ENCODE measurements at places on chromosomes 1 and 21.

DNA sequence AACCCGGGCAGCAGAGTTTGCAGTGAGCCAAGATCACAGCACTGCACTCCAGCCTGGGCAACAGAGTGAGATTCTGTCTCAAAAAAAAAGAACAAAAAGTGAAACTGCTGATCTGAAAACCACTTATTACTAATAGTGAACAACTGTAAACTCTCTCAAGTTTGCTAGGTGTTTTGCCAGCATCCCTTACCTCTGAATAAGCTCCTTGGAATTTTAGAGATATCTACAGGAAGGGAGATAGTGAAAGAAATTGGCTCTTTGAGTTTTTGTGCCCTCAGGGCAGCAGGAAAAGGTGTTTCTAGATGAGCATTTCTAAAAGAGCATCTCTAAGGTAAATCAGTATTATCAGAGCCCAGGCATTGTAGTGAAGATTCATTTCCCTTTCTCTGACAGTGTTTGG, 27.1 kb downstream of the PARK7 start:
- DNase-seq: no peak

DNA sequence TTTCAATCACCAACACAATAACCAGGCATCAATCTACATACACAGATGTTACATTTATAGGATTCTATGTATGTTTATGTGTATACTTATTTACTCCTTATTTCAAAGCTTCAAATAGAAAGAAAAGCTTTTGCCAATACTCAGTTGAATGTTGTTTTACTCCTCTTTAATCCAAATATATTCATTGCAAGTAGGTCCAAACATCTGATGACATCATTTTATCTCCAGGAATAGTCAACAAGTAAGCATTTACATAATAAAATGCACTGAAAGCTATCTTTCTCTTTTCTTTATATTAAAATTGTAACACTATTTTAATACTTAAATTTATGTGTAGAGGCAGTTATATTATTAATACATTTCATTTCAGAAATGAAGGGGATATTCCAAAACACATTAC, 380.5 kb downstream of the SMYD3 start:
- DNase-seq: no peak

- peak; percentile 12 for DNase-seq
Observed at GRCh38 chr1:114090738-114091505, 62.7 kb downstream of the SYT6 start.

GRCh38 chr21:38039369-38039768, 123.1 kb upstream of the KCNJ6 start:
- no peak for DNase-seq

GRCh38 chr1:58515794-58516401, 30.6 kb downstream of the OMA1 start:
- peak; percentile 76 for DNase-seq

DNA sequence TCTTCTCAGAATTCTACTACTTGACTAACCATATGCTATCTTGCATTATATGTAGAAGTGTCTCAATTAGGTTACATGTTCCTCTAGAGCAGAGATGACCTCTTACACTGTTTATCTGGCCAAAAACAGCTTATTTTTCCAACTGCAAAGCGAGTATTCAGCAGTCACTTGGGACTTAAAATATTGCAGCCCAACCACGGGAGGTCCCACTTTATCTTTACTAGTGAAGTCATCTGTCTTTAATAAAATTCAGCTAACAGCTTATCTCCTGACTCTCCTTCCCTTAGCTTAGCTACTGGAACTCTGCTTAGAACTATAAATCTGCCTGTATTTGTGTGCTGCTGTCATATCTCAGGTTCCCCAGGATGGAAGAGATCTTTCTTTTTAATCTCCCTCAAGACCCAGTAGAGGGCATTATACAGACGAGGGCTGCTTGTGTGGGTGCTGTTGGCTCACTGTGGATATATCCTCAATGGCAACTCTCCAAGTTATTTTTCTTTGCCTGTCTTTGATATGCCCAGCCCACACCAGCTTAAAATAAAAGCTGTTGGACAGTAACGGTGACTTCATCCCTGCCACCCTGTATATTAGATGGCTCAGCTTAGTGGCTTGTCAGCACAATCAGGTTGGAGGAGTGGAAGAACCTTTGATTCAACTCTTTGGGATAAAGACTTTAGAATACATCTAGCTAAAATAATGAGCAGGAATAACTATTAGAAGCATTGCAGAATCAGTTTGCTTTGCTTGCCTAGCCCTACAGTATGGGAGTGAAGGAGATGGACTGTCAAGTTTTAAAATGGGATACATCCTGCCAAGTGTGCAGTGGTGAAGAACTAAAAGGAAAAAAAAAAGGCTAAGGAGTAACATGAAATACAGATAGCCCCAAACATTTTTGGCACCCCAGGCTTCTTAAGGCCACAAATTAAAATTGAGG, 9.6 kb downstream of the ENSA start:
- peak; percentile 83 for DNase-seq

DNA sequence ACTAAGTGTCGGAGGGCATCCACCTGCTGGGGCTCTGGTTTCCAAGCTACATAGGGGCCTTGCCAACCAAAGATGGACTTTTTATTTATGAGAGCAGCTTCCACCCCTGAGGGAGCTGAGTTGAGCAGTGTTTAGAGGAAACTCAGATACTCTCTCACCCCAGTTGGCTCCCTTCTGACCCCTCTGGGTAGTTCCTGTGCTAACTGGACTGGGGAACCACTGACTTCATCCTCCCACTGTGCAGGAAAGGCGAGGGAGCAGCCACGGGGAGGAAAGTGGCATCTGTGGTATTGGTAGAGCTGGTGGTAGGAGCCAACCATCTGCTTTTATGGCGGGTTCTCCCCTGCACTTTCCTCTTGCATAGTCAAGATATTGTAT, 70.4 kb downstream of the MPZL1 start:
- no peak for DNase-seq

GRCh38 chr1:214492401-214493075, 58.9 kb downstream of the PTPN14 start:
- peak; percentile 61 for DNase-seq

DNA sequence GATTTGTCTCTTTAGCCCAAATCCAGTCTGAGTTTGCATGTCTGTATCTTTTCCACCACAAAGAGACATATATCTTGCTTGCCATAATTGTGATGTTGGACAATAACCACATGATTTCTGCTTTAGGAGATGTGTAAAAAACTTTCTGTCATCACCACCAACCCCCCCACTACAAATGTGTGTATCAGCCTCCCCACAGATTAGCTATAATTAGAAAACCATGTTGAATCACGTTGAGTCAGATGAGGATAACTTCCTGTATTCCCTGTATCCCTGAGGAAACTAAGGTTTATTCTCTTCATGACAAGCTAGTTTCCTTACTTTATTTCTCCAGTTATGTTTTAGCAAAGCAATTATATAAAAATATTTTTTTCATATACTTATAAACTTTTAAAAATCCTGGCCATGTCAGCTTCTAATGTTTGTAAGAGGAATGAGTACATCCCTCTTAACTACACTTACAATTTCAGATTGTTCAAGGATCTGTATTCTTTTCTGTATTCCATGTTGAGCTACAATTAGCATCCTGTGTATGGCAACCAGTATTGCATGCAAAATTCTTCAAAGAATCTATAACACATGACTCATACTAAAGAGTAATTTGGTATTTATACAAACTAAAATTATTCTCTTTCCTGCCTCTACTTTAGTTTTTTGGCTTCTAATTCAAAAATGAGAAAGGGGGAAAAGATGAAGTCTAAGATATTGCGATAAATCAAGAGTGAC, 143.0 kb downstream of the FMN2 start:
- peak; percentile 92 for DNase-seq

DNA sequence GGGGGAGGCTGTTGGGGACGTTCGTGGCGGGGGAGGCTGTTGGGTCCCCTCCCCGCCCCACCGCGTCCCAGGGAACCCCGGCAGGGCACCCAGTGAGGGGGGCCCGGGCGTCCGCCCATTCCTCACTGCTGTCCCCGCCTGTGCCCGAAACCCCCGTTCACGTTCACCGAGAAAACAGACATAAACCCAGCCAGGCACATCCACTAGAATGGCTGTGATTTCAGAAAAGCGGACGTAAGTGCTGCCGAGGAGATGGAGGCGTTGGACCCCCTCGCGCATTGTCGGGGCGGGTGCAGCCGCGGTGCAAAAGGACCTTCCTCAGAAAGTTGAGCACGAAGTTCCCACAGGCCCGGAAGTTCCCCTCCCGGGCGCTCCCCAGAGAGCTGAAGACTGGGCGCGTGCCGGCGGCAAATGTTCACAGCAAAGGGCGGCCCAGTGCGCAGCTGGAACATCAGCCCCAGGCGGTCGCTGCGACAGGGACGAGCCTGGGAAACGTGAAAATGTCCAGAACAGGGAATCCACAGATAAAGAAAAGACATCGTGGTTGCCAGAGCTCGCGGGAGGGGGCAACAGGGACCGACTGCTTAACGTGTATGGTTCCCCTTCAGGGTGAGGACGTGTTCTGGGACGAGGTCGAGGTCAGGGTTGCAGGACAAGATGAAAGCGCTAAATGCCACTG, 18.5 kb upstream of the SAMD11 start:
- peak; percentile 51 for DNase-seq

GRCh38 chr1:55751776-55752175, 536.6 kb upstream of the USP24 start:
- DNase-seq: no peak

DNA sequence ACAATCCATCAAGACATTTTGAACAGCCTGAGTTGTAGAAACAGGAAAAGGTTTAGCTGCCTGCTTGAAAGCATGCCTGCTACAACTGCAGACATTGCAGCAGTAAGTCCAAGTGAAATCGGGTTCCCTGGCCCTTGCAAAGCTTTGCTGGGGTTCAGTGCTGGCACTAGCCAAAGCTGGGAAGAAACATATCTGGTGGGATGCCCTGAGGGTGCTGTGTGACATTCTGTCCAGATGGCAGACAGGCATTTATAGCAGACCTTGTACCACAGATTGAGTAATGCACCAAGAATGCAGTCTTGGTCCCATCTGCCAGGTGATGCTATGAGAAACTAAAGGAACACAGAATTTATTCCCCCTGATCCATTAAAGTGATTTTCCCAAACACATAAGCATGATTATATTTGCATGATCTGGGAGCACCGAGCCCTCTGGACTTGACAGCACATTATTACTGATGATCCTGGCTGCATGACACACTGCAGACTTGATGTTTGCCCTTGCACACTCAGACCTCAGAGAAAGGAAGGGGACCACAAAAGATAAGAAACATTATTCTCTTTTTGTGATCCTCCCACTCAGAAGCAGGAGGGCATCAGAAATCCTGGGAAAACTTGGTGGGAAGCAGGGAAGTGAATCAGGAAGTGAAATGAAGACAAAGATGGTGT, 223.7 kb upstream of the FAM78B start:
- DNase-seq: no peak

GRCh38 chr1:27789540-27790041, 16.6 kb downstream of the STX12 start:
- peak; percentile 11 for DNase-seq
